Iris pigment epithelial cell (primary cell): ENCODE measurements at places on chromosomes 4 and X.

- no peak for DNase-seq
Measured at GRCh38 chr4:148704291-148704690, 262.1 kb upstream of the NR3C2 start.

DNA sequence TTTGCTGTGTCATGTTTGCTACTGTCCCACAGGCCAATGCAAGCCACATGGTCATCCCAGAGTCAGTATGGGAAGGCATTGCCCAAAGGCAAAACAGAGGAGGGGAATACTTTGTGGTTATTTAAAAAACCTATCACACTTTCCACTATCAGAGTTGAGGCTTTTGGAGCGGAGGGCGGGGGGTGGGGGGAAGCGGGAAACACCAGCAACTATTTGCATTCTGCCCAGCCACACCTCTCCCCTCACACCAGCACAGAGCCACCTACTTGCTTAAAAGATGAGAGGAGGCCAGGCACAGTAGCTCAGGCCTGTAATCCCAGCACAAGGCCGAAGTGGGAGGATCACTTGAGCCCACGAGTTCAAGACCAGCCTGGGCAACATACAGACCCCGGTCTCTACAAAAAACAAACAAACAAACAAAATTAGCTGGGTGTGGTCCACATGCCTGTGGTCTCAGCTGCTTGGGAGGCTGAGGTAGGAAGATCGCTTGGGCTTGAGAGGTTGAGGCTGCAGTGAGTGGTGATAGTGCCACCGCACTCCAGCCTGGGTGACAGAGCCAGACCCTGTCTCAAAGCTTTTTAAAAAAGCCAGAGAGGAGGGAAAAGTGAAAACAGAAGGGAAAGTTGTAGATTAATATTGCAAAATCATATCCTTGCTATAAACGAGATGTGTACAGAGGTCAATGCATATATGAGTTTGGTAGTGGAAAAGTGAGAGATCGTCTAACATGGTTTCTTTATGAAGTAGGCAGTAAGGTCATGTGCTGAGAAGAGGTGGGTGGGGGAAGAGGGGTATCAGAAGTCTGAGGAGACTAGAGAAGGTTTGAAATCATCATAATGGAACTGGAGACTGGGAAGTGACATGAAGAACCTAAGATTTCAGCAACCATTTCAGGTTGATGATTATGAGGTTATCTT is 1.9 kb upstream of the CHST7 start:
- no peak for DNase-seq

- DNase-seq, result no peak
Measured at GRCh38 chrX:133586443-133586842, 171.2 kb upstream of the GPC4 start.

GRCh38 chr4:73487233-73487632 is 5.7 kb downstream of the AFM start:
- no peak for DNase-seq

DNA sequence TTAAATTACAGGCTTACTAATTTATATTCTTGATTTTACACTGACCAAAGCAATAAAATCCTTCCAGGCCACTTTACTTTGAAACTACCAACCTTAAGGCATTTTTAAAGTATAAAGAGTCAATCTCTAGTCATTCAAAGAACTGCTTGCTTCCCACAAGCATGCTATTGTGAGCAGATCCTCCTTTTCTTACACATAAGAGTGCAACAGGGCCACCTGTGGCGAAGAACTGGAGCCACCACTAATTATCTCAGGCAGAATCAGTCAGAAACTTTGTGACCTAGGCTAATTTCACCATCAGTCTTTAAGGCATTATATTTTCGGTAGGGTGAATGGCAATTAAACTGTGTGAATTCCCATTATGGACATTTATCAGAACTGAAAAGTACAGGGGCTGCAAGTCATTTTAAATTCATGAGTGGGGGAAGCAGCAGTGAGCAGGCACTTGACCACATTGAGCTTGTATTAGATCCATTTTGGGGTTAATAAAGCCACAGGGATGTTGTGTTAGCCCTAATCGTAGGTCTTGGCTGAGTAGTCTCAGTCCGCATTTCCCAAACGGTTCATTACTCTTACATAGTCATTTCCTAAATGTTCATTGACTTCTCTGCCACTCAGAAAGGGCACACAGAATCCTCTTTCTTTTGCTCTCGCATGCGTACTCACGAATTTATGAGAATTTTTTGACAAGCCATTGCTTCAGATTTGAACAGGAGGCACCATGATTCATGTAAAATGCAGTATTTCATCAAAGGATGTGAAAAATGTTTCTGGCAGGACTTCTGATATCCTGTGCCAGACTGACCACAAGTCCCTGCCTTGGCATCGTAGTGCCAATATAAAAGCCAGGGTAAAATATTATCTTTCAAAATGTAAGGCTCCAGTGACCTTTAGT is 39.8 kb downstream of the NPY2R start:
- DNase-seq, result no peak

DNA sequence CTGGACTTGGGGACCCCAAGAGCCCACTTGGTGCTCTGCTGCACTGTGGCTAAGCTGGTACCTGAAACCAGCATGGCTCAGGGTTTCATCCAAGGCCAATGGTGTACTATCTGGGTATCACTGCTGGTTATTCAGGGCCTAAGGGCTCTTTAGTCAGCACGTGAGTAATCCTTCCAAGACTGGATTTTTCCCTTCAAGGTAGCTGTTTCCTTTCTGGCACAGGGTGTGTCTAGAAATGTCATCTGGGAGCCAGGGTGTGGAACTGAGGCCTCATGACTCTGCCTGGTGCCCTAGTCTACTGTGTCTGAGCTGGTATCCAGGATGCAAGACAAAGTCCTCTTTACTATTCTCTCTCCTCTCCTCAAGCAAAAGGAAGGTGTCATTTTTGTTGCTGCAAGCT is 99.0 kb upstream of the QRFPR start:
- DNase-seq, result no peak

DNA sequence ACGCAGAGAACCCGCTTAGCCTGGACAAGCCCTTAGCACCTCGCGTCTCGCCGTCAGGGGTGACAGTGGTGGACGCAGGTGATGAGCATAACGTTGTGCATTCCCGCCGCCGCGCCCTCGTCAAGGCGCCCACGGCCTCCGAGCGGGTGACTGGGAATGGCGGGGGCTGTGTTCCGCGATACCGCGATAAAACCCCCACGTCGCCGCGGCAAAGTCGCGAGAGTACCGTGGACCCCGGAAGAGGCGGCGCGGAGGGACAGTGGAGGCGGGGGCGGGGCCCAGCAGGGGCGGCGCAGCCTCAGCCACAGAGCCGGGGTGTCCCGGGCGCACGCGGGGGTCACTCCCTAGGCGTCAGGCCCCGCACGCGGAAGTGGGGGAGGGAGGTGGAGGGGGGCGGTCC is 53.8 kb downstream of the ZFYVE28 start:
- peak; percentile 52 for DNase-seq

- no peak for DNase-seq
Measured at GRCh38 chrX:74250574-74250973, 53.4 kb upstream of the ZCCHC13 start.

- DNase-seq, result no peak
Measured at GRCh38 chr4:3484057-3484973, 21.2 kb downstream of the DOK7 start.

- DNase-seq, result no peak
Measured at GRCh38 chr4:6097581-6097980, 79.3 kb upstream of the C4orf50 start.

GRCh38 chr4:137961051-137961438 is 281.1 kb downstream of the SLC7A11 start:
- DNase-seq, result peak; percentile 85

DNA sequence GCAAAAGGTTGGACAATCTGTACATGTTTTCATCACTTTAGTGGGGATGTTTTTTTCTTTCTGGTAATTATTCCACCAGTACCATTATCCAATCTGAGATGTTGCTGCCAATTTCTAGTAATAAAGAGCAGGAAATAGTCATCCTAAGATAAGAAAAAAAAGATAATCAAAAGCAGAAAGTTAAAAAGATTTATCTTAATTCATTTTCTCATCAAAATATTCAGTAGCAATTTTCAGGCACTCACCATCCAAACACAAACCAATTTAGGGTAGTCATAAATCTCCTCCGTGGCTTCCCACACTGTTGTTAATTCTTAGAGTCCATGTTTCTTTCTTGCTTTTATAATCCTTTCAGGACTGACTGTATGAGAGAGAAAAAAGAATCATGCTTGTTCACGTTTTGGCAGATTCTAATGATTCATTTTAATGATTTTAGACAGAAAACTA is 263.7 kb upstream of the UGT8 start:
- DNase-seq, result no peak

GRCh38 chr4:15065516-15065915 is 63.2 kb downstream of the CPEB2 start:
- DNase-seq, result no peak

DNA sequence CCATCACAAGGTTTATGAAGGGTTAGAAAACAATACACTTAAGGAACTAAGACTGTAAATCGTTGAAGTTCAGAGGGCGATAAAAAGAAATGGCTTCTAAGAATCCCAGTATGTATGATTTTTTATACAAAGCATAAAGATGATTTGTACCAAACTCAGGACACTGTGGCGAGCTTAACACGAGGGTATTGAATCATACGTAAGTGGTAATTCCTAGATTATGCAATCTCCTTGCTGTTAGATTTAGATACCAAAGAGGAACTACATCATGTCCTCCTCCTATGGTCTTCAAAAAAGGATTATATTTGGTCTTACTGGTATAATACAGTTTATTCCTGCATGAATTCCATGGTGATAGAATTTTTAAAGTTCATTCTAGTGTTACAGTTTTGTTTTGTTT is 23.9 kb downstream of the NFKB1 start:
- peak; percentile 89 for DNase-seq

DNA sequence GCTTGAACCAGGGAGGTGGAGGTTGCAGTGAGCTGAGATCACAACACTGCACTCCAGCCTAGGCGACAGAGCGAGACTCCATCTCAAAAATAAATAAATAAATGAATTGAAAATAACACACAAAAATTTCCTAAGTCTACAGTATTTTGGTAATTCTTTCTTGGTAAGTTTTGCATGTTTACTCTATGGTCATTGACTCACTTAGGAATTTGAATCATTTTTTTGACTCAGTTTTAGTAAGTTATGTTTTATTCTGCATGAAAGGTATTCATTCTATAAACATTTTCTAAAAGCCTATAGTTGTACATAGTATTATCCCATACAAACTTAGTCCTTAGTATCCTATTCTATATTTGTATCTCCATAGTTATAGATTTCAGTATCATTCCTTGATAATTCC is 772.9 kb upstream of the SLIT2 start:
- peak; percentile 72 for DNase-seq

DNA sequence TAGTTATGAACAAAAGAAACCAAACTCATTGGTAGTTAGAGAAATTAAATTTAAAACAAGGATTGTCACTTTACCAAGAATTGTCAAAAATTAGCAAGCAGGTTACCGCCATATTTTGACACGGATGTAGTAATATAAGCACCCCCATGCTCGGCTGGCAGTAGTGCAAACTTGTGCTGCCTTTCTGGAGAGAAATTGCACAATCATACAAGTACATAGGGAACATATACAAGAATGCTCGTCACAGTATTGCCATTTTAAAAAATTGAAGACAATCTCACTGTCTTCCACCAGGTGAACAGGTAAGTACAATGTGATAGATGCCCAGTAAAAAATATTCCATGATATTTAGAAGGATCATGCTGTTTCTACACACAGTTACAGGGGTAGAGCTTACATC is 55.6 kb upstream of the SLC39A8 start:
- DNase-seq, result no peak

GRCh38 chr4:56480691-56481090 is 13.3 kb downstream of the SRP72 start:
- peak; percentile 45 for DNase-seq

GRCh38 chr4:26173619-26174018 is 147.2 kb upstream of the RBPJ start:
- DNase-seq, result peak; percentile 73
